Lower lobe of right lung (tissue), 2 donors: ENCODE measurements at places on chromosomes 16 and 17. TPM values are rescaled to one million over a fixed set of nuclear protein-coding genes. Genes with fewer than 3 reads are reported as not detected.

The OTOP2 gene
- not detected for total RNA-seq

The HBZ gene
- total RNA-seq: not detected

The ALOX15 gene
- total RNA-seq: 6.1 TPM

The SNAI3 gene
- total RNA-seq: 6.1 TPM

The ANKRD40 gene
- 49.5 TPM for total RNA-seq
